ENCODE measurements at places on chromosomes 12 and 14.

- DNase-seq = no peak
Observed at GRCh38 chr14:81412779-81413178, 12.7 kb upstream of the STON2 start.

GRCh38 chr12:109033239-109034196 is 12.7 kb upstream of the SVOP start:
- DNase-seq = no peak

- no peak for DNase-seq
Observed at GRCh38 chr12:57342207-57342691, 88.6 kb downstream of the R3HDM2 start.

GRCh38 chr14:91315844-91316267 is 71.4 kb upstream of the GPR68 start:
- peak; percentile 81 for DNase-seq

- no peak for DNase-seq
Observed at GRCh38 chr12:1103632-1104031, 112.6 kb downstream of the ERC1 start.

DNA sequence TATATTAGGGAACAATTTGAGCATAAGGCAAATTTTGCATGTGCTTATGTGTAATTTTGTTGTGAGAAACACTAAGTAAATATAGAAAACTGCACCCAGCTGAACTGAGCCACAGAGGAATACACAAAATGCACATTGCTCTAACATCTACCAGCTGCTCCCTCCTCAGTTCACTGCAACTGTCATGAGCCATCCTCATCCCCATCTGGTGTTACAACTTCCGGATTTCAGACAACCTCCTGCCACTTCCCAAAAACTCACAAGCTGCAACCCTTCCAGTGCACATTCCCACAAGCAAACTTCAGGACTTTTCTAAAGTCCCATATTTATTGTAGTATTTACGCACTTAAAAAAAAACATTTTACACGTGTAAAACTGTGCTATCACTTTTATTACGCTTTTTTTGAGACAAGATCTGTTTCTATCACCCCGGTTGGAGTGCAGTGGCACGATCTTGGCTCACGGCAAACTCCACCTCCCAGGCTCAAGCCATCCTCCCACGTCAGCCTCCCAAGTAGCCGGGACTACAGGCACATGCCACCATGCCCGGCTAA is 169.1 kb upstream of the TBX3 start:
- no peak for DNase-seq

GRCh38 chr14:105944632-105945610 is 418.5 kb downstream of the TMEM121 start:
- DNase-seq = peak; percentile 75

GRCh38 chr12:132411457-132411856 is 78.5 kb upstream of the FBRSL1 start:
- no peak for DNase-seq

DNA sequence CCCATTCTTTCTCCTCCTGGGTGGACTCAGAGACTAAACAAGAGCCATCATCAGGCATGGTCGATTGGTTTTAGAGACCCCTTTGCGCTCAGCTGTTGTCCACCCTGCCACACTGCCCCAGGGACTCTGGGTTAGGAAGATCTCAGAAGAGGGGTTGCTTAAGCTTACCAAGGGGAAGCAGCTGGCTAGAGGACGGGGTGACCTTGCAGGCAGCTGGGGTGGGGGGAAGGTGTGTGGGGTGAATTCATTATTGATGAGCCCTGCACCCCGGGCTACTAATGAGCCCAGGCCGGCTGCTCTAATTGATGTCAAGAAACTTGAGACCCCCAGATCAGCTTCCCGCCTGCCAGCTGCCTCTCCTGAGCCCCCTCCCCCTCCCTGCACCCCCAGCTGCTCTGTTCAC is 8.7 kb upstream of the ZNF385A start:
- no peak for DNase-seq

GRCh38 chr14:23175823-23176222 is 7.6 kb downstream of the SLC7A8 start:
- no peak for DNase-seq

DNA sequence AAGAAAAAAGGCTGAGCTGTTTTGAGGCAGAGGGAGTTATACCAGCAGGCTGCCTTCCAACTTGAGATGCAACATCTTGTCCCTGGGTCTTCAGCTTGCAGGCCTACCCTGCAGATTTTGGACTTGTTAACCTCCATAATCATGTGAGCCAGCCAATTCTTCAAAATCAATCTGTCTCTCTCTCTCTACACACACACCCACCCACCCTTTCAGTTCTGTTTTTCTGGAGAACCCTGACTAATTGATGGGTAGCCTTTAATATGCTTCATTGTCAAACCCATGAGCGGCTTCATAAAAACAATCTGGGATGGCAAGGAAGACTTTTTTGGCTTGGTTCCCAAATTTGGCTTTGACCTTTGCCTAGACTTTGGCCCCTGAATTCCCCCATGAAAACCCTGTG is 113.9 kb downstream of the TMX1 start:
- no peak for DNase-seq

DNA sequence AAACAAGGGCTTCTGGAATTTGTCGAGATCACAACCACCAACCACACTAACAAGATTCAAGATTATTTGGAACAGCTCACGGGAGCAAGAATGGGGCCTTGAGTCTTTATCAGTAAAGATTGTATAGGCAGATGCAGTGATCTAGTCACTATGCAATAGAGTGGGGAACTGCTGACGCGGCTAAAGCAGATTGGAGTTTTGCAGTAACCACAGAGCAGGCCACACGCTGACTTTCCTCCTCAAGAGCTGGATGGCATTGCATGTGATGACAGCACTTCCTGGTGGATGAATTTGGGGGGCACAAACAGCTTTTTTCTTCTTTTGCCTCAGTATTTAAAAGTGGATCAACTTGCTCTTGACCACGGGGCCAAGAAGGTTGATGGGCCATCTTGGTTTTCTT is 46.0 kb downstream of the KCNK13 start:
- DNase-seq = no peak

DNA sequence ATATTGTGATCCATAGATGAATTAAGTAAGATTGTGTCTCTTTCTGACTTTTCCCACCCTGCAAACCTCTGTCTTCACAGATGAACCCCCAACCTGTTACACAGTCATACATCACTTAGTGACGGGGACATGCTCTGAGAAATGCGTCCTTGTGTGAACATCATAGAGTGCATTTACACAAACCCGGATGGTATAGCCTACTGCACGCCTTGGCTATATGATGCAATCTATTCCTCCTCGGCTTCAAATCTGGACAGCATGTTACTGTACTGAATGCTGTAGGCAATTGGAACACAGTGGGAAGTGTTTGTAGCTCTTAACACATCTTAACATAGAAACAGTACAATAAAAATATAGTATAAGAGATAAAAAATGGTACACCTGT is 7.4 kb upstream of the TESPA1 start:
- no peak for DNase-seq

GRCh38 chr14:51360592-51360991 is 120.5 kb downstream of the TMX1 start:
- DNase-seq = no peak

DNA sequence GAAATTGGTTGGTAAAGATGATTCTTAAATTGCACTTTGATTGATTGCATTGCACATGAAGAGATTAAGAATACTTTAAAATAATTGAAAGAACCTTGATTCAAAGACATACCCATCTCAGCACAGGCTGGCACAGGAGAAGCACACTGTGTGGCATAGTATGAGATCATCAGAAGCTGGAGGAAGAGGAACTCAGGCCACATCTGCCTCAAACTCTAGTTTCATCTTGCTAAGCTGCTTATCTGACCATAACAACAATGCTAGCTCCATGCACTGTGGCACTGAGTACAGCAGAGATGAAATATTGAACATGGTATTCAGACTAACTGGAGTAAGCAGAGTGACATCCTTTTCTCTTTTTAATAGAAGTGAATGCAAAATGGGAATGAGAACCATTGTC is 99.1 kb downstream of the TBC1D30 start:
- DNase-seq = no peak

DNA sequence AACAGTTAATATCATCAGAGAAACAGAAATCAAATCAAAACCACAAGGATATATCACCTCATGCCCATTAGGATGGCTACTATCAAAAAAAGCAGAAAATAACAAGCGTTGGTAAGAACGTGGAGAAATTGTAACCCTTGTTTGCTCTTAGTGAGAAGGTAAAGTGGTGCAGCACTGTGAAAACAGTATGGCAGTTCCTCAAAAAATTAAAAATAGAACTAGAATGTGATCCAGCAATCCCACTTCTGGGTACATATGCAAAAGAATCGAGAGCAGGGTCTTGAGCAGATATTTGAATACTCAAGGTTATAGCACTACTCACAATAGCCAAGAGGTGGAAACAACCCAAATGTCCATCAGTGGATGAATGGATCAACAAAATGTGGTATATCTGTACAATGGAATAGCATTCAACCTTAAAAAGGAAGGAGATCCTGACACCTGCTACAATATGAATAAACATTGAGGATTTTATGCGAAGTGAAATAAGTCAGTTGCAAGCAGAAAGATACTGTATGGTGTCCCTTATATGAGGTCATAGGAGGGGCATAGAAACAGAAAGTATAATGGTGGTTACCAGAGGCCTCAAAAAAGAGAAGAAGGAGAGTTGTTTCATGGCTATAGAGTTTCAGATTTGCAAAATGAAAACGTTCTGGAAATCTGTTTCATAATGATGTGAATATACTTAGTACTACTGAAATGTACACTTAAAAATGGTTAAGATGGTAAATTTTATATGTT is 131.0 kb upstream of the EEA1 start:
- DNase-seq = no peak

DNA sequence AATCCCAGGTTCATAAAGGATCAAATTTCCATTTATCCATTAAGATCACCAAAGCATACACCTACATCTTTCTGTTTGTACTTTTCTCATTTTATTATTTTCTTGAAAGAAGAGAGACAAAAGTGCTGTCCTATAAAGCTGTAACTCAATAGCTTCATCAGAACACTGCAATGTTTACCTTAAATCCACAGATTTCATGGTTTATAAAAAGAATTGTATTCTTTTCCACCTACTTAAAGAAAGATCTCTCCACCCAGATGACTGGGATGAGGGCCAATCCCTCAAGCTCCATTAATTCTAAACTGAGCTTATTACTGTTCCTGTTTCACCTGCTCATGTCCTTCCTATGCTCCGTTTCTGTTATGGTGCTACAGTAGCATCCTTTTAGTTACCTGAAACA is 470.6 kb downstream of the BCAT1 start:
- no peak for DNase-seq

DNA sequence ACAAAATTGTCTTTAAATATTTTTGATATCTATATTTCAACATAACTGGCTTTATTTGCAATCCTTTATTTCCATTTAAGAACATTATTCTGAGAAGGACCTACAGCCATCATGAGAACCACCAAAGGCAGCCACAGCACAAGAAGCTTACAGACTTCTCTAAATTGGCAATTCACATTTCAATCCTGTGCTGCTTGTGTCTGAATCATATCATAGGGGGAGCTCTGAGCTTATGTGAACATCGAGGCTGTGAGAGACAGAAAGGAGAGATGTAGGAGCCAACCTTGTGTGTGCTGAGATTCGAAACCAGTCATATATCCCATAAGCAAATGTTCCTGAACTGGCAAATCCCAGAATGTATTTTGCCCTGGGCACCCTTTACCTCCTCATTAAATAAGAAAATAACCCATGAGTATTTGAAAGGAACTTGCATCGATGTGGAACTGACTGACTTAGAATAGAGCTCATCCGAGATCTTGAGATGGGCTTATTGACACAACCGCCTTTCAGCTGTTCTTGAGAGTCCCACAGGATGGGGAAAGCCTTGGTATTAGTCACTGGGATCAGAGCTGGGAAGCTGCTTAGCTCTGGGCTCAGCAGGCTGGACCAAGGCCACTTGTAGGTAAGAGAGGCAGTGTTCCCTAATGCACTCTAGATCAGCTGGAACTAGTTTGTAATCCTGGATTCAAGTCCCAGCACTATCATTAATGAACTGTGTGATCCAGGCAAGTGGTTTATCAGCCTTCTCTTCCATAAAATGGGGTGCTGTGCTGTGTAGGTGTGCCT is 329.8 kb downstream of the CACNA1C start:
- DNase-seq = no peak

DNA sequence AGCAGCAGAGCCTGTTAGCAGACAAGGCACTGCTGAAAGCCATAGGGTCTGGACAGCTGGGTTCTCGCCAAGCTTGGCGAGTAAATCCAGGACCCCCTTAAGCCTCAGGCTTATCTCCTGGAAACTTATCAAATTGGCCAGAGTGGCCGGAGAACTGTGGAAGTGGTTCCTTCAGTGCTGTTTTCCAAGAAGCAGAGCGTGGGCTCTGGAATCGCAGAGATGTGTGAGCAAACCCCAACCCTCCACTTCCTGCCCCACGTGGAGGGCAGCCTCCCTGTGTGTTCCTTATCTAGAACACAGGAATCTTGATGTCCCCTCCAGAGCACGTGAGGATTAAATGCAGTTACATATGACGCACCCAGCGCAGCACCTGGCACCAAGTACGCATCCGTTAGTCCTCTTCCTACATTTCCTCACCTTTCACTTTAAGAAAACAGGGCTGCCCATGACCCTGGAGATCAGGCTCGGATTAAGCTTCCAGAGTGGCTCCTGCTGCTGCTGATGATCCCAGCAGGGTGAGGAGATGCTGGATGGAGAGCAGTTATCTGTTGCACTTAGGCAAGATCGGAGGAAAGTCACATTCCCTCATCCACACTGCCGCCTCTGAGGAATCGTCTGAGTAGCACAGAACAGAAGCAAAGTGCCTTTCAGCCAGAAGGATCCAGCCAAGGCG is 35.0 kb downstream of the MMAB start:
- DNase-seq = no peak

DNA sequence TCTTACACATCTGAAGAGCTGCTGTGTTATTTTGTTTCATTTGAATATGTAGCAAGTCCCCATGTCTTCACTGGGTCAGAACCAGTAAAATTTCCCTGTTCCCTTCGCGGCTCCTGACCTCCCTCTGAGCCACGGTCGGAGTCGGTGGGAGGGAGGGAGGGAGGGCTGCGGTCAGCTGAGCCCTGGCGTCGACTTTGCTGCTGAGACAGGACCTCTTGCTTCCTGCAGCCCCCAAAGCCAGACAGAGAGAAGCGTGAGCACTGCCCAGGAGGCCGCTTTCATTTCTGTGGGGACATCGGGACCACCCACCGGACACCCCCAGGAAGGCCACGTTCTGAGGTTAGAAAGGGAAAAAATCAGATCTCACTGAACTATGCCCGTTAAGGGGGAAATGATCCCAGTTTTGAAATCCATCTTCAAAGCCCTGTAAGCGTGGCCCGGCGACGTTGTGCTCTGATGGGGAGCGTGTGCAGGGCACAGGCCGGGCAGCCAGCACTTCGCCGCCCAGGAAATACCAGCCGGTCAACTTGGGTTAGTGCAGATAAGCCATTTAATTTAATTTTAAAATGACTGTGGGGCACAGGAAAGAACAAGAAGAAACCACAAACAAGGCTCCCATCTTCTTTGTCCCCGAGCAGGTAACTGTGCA is 42.1 kb downstream of the NOC4L start:
- DNase-seq = no peak

GRCh38 chr12:128178565-128178964 is 88.4 kb upstream of the TMEM132C start:
- DNase-seq = no peak

- DNase-seq = peak; percentile 9
Observed at GRCh38 chr14:97697772-97698171, 900.6 kb downstream of the VRK1 start.

GRCh38 chr14:97977651-97978261 is 1180.6 kb downstream of the VRK1 start:
- peak; percentile 72 for DNase-seq

GRCh38 chr12:100724071-100724470 is 70.5 kb upstream of the ANO4 start:
- no peak for DNase-seq
